RCC 7860 (cell line): ENCODE measurements at places on chromosomes 2 and 18.

- DNase-seq = no peak
Measured at GRCh38 chr2:10166676-10167292, 44.2 kb downstream of the RRM2 start.

- no peak for DNase-seq
Measured at GRCh38 chr2:235532307-235532706, 38.5 kb downstream of the AGAP1 start.

- no peak for DNase-seq
Measured at GRCh38 chr2:160703648-160704585, 210.3 kb upstream of the RBMS1 start.

DNA sequence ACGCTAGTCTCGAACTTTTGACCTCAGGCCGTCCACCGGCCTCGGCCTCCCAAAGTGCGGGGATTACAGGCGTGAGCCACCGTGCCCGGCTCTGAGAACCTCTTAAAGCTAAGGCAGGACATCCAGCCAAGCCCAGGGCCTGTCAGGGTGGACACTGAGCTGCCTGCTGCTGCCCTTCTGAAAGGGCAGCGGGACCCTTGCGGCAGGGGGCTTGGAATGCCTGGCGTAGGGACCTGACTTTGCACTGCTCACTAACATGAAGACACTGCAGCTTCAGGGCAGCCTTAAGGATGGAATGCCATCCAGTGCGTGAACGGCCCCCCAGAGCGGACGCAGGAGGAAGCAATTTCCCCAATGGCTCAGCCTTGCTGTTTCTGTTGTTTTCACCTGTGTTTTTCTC lies 9.0 kb downstream of the CYS1 start:
- DNase-seq = no peak

DNA sequence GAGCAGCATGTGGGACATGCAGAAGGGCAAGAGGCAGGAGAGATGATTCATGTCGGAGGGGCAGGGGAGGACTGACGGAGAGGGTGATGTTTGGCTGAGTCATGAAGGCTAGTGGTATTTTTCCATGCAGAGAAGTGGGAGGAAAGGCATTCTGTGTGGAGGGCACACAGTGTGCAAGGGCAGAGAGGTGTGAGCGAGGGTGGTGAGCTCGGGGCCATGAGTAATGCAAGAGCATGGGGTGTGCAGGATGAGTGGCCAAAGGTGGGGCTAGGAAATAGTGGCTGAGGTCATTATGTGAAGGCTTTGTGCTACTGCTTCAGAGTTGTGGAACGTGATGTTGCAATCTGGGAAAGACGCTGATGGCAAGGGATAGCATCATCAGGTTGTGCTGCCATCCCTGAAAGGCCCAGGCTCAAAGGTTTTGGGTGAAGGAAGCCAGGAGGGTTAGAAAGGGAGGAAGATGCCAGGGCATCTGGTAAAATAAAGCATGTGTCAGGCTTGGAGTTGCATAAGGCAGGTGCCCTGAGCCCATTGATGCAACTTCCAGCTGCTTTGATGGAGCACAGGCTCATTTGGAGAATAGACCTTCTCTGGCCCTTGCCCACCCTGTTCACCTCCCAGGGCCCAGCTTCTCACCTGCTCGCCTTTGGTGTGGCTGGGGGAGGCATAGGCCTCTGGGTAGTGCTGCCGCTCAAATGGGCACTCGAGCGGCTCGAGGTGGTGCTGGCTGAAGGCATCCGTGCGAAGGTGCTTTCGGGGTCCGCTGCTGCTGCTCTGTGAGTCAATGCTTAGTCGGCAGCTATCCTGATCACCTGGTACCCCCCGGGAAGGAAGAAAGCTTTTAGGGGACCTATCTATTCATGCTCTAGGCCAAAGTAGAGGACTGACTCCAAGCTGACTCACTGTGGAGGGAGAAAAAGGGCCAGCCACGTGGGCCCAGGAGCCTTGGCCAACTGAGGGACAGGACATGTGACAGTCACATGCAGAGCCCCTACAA lies 37.5 kb downstream of the PAX8 start:
- DNase-seq = peak; percentile 100

- no peak for DNase-seq
Measured at GRCh38 chr2:98702127-98702802, 28.7 kb downstream of the MGAT4A start.
